Activated CD4-positive, alpha-beta memory T cell treated with anti-CD3 and anti-CD28 coated beads for 36 hours (primary cell): ENCODE measurements at places on chromosomes 12 and 14. TPM values are rescaled to one million over a fixed set of nuclear protein-coding genes. Genes with fewer than 3 reads are reported as not detected.

Gene CCDC196
- total RNA-seq: not detected

- no peak for DNase-seq
- H3K4me1 ChIP-seq: no peaks in the 10 kb centered on the region
- H3K27ac ChIP-seq: no peak overlapping the region
- no peaks in the 10 kb centered on the region for H3K36me3 ChIP-seq
- H3K4me3 ChIP-seq: no peak overlapping the region
- H3K27me3 ChIP-seq: no peaks in the 10 kb centered on the region
Measured at GRCh38 chr12:11446372-11446771, 51.0 kb upstream of the PRB2 start.

- H3K27me3 ChIP-seq: peaks cover 11% of the 10 kb centered on the region
- H3K4me3 ChIP-seq: no peak overlapping the region
- H3K27ac ChIP-seq: no peak overlapping the region
- peak; percentile 59 for DNase-seq
- H3K36me3 ChIP-seq: no peaks in the 10 kb centered on the region
Measured at GRCh38 chr12:130013771-130014484, 110.1 kb upstream of the TMEM132D start.

DNA sequence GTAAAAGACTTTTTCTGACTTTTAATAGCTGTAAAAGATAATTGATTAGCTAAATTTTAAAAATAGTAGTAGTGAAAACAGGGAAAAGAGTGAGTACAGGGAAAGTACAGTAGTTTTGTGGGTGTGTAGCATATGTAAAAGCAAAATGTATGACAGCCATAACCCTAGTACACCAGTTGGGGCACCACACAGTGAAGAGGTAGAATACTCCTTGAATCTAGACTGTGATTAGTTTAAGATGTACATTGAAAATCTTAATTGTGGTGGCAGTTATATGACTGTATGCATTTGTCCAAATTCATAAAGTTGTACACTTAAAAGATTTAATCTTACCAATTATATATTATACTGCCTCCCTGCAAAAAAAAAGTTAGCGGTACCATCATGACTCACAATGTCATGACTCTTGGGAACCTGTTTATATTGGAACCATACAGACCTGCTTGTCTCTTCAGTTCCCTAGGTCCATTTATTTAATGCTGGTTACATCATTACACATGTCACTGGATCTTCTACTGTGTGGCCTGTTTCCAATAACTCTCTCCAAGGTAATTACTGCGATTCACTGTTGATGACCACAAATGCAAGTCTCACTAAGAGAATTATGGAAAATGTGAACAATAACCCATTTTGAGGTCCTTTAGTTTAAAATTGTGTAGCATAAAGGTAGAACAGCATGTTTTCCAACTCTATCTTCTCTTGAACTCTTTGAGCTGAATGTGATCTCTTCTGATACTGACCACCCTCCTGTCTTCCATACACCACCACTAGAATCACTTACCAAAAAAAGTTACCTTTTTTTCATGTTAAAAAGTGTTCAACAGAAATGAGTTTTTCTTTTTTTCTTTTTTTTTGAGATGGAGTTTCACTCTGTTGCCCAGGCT lies 264.2 kb upstream of the AMIGO2 start:
- H3K4me3 ChIP-seq: no peak overlapping the region
- H3K27ac ChIP-seq: peak overlapping the region; percentile 78
- H3K27me3 ChIP-seq: no peaks in the 10 kb centered on the region

DNA sequence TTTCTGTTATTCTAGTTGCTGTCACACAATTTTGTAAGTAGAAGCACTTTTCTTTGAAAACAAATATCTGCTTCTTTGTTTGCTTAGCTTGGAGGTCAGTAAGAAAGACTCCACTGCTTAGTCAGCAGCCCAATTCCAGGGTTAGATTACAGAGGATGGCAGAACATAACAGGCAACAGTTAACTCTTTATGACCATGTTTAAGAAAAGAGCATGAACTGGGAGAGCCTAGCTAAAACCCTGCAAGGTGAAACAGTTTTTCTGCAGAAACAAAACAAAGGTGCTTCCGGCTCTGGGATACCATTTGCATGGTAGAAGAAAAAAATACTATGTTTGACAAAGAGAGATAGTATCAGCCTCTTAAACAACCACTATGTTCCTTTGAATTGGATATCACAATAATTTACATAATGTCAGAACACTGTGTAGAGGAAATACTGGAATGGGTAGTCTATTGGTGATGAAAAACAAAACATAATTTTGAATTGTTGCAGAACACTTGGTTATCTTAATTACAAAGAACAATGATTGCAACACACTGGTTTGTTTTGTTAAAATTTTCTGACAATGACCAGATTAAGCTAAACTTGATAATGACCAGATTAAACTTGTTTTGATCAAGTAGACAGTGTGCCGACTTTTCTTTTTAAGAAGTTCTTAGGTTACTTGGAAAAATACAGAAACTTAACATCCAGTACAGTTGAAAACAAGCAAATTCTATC lies 22.4 kb upstream of the PPM1H start:
- no peak overlapping the region for H3K4me3 ChIP-seq
- DNase-seq: no peak
- no peaks in the 10 kb centered on the region for H3K27me3 ChIP-seq
- H3K36me3 ChIP-seq: no peaks in the 10 kb centered on the region

- H3K4me1 ChIP-seq: no peaks in the 10 kb centered on the region
- H3K27ac ChIP-seq: no peak overlapping the region
- no peak overlapping the region for H3K4me3 ChIP-seq
- H3K36me3 ChIP-seq: no peaks in the 10 kb centered on the region
- no peak for DNase-seq
Measured at GRCh38 chr12:127342861-127343260, 924.1 kb upstream of the TMEM132C start.

GRCh38 chr12:6639151-6639801 lies 3.5 kb upstream of the LPAR5 start:
- H3K36me3 ChIP-seq: peaks cover 15% of the 10 kb centered on the region
- no peak overlapping the region for H3K27ac ChIP-seq
- DNase-seq: no peak
- H3K4me1 ChIP-seq: peaks cover 18% of the 10 kb centered on the region

DNA sequence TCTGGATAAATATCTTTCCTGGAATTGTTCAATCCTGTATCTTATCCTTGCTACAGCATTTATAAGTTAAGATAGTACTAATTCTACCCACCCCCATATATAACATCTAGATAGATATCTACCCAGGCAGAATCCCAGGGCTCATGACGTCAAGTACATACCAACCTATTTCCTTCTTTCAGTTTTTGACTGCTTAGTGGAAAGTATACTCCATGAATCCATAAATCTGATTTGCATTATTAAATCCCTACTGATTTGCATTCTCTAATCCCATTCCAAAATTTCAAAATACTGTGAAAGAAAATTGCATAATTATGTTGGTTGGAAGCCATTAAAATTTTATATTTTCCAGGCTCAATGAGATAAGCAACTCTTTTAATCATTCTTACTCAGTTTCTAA lies 111.7 kb downstream of the KITLG start:
- H3K27ac ChIP-seq: no peak overlapping the region
- no peak overlapping the region for H3K4me3 ChIP-seq
- no peaks in the 10 kb centered on the region for H3K4me1 ChIP-seq
- H3K36me3 ChIP-seq: no peaks in the 10 kb centered on the region

DNA sequence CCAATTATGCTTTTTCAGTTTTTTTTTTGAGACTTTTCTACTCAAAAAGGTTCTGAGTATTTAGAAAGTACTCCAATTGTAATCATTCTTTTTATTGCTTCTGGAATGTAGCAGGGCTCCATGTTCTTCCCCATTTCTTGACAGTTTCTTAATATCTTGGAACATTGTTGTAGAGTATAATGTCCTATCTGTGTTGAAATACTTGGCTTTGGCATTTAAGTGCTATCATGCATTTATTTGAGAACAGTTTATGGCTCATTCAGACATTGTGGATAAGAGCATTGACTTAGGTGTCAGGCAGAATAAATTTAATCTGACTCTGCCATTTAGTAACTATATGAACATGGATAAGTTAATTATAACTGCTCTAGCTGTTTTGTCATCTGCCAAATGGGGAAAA lies 28.3 kb downstream of the ADIPOR2 start:
- H3K4me3 ChIP-seq: no peak overlapping the region
